ENCODE measurements at places on chromosomes 6 and 20.

GRCh38 chr6:117601811-117602150 is 530 bp downstream of the GOPC start:
- no peak for DNase-seq

GRCh38 chr6:106152952-106153351 is 66.8 kb downstream of the PRDM1 start:
- no peak for DNase-seq

GRCh38 chr6:110116258-110116657 is 63.2 kb downstream of the WASF1 start:
- no peak for DNase-seq

- no peak for DNase-seq
Observed at GRCh38 chr6:37357288-37357687, 3.5 kb downstream of the RNF8 start.

DNA sequence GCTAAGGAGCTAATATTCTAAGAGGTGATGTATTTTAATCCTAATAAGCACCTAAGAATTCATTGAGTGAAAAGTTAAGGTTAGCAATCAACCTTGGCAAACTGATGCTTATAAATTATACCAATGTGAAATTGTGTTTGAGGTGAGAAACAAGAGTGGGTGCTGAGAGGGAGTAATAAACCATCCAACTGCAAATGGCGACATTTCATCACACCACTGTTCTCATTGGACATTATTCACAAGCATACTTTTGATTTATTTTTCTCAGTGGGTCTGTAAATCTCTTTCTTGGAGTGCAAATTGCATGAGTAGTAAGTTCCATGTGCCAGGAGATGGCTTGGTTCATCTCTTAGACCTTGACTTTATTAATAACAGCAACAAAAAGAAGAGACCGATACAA is 71.5 kb downstream of the BMP6 start:
- no peak for DNase-seq

- no peak for DNase-seq
Observed at GRCh38 chr6:118606268-118606667, 45.1 kb downstream of the CEP85L start.

GRCh38 chr20:62704341-62704948 is 4.2 kb upstream of the NTSR1 start:
- no peak for DNase-seq

DNA sequence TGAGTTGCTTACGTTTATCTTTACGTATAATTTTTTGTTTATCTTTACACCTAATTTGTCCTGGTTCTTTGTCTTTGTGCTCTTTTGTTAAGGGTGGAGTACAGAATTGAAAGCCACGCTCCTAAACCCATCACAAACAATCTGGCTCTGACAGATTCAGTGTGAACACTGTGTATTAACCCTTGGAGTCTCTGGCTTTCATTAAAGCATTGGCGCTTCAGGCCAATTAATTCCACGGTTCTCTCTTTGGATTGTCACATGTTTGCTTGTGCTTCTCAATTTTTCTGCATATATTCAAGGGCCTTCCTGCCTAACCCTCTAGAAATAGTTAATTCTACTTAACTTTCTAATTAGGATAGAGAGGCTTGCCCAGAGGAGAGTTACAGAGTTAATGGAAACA is 38.6 kb downstream of the NKX2-4 start:
- DNase-seq: no peak

DNA sequence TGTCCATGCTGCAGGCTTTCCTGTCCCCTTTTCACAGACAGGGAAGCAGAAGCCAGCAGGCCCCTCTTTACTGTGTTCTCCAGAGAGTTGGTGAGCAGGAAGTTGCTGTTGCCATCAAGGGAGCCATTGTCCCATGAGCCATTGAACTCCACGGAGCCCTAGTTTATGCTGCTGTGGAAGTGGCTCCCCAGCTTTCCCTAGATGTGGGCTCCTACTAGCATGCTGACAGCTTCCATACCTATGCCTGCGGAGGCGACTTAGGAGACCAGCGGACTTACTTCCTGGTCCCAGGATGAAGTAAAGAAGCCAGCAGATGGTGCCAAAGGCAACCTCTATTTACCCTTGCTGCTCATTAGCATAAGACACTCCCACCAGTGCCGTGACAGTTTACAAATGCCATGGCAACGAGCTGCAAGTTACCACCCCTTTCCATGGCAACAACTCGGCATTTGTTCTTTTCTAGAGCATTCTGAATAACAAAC is 30.8 kb upstream of the FKBP1A start:
- no peak for DNase-seq

DNA sequence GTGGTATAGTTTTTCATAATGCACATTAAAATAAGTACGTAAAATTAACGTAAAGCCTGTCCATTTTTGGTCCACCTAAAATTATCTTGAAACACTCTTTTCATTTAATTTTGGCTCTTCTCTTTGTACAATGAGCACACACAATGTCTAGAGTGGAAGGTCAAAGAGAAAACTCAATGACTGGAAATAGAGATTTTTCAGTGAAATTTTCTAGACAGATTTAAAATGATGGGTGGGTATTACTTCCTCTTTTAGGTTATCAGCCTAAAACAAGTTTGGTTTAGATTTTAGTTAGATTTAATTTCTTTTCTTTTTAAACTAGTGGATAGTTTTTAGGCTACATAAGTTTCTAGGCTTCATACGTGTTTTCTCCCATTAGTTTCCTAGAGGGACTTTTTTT is 24.9 kb downstream of the DSE start:
- no peak for DNase-seq

DNA sequence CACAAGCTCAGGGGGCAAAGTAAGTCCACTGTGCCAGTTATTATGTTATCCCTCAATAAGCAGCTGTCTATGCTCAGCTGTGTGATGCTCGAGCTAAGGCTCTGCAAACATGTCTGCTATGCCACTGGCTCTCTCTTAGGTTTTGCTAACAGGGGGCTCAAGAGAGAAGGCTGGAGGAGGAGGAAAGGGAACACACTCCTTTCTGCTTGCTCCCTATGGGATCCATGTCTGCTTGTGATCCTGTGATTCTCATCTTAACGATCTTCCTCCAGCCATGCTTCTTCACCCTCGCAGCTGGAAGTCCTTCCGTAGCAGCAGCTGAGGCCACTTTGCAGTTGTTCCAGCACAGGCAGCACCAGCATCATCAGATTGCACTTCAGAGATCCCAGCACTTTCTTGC is 37.0 kb upstream of the IGF2R start:
- DNase-seq: no peak

GRCh38 chr6:105757512-105758200 is 328.5 kb upstream of the PRDM1 start:
- DNase-seq: no peak

DNA sequence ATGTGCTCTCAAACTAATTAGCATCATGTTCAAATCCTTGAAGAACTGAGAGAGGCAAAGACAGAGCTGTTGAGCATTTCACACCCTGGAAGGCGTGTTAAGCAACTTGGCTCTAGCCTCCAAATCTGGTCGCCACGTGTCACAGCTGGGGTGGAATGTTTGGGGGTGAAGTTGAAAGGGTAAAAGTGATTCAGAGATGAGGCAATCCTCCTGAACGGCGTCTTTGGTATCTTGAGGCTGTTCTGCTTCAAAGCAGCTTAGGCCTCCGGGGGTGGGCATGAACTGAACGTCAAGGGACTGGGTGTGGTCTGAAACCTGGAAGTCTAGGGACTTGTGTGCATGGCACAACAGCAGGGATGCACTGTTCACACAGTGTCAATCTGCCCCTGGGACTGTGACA is 62.3 kb downstream of the TRAM2 start:
- DNase-seq: no peak

GRCh38 chr20:47143657-47144056 is 212.8 kb downstream of the ZMYND8 start:
- no peak for DNase-seq

DNA sequence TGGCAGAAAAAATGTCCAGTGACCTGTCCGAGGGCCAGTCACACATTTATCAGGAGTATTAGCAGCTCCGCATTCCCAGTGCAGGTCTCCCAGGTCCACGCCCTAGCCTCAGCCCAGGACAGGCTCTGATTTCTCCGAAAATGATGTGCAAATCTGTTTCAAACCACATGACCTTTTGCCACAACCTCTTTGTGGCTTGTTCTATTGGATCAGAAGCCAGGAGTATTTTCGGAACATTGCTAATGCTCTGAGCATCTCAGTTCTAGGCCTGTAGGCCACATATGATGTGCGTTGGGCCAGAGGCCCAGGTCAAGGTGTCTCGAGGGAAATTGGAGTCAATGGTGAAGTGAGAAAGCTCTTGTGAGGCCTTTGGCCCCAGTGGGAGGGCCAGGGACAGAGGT is 40.4 kb downstream of the SNX5 start:
- DNase-seq: no peak

DNA sequence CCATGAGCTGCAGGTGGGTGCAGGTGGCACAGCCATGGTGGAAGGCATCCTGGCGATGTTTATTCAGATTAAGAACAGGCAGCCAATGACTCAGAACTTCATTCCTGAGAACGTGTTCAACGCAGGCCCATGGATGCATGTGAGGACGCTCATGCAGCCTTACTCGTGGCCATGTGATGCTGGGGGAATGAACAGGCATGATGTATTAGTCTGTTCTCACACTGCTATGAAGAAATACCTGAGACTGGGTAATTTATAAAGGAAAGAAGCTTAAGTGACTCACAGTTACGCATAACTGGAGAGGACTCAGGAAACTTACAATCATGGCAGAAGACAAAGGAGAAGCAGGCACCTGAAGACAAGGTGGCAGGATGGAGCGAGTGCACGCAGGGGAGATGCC is 146.6 kb downstream of the RNASET2 start:
- DNase-seq: no peak

GRCh38 chr6:8814440-8815000 is 379.2 kb upstream of the SLC35B3 start:
- DNase-seq: no peak

GRCh38 chr20:62227591-62227976 is 7.5 kb upstream of the HRH3 start:
- DNase-seq: no peak

GRCh38 chr6:79670789-79671188 is 39.7 kb downstream of the SH3BGRL2 start:
- no peak for DNase-seq

DNA sequence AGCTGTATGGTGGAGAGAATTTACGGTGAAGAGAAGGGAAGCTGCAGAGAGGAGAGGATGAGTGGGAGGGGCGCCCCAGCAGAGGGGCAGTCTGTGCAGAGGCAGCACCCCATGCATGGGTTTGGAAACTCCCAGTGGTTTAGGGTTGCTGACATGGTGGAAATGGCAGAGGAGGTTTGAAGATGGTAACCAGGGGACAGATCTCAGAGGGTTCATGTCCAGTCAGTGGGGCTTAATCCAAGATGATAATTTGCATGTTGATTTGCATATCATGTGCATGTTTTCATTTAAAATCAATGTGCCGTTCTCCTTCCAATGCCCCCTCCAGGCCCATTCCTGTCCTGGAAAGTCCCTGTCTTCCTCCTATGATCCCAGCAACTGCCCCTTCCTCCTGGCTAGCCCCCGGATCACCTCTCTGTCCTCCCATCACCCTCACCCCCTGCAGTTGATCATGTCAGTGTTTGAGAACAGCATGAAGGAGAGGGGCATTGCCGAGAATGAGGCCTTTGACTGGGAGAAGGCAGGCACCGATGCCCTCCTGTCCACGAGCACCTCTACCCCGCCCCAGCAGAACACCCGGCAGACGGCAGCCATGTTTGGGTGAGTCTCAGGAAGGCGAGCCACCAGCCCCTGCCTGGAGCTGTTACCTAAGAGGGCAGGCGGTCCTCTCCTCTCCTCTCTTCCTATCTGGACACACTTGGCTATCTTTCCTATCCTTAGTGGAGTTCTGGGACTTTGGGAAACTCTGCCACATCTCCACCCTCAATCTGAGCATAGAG is 14.3 kb downstream of the TTBK1 start:
- DNase-seq: no peak

GRCh38 chr6:84346372-84346771 is 118.9 kb upstream of the CEP162 start:
- DNase-seq: no peak

GRCh38 chr20:7291946-7292345 is 524.5 kb downstream of the BMP2 start:
- DNase-seq: no peak

GRCh38 chr20:10074513-10074912 is 39.7 kb downstream of the ANKEF1 start:
- no peak for DNase-seq

DNA sequence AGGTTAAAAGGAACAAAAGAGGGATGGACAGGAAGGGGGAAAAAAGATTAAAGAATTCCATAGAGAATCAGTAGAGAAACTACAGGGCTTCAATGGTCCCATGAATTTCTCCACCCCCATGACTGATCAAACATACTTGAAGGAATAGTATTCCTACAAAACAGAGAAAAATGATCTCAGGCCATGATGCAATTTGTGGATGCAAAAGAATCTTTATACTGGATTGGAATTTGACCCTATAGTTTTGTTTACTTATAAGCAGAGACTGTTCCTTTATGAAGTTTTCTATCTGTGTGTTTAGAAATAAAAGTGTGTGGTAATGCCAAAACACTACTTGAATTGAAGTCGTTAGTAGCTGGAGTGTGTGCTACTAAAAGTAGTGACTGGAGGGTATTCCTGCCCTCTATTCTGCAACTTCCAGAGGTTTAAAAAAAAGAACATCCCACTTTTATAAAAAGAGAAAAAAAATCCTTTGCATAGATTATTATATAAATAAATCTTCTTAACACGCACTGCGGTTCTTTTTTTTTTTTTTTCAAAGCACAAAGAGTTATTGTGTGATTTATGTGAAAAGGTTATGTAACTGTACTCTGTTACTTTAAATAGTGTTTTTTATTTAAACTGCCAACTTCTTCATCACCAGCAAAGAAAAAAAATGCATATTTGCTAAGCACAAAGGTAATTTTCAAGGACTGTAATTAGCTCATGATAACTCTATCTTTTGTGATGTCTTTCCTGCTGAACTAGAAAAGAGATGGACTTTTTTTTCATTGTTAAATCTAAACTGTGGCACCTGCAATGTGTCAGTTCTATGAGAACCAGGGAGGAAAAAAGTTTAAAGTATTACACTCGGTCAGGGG is 214.5 kb upstream of the CITED2 start:
- DNase-seq: no peak

GRCh38 chr6:146423452-146423851 is 120.2 kb upstream of the RAB32 start:
- no peak for DNase-seq

DNA sequence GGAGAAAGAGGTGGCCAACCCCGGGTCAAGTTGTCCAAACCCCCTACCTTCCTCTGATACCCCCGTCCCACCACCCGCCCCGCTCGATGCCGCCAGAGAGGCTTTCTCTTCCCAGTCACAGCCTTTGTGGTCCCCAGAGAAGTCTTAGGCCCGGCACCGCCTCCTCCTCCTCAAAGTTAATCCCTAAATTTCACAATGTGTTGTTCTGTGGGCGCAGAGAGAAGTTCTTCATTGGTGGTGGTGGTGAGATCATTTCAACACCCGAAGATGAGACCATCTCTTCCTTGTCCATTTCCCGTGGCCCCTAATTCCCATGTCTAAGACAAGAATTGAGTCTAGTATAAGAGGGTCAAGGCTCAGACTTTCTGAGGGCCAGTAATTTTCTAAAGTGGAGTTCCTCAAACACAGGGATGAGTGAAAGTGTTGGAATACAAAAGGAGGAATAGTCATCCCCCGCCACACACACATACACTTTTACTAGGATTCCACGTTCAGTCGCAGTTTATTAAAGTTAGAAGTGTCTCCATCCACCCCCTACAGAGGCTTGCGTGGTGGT is 10.4 kb downstream of the TRIM31 start:
- DNase-seq: no peak

- DNase-seq: no peak
Observed at GRCh38 chr6:16999491-17000436, 102.1 kb upstream of the STMND1 start.

Data from stimulated activated CD4-positive, alpha-beta T cell treated with anti-CD3 and anti-CD28 coated beads, Interleukin-12 subunit alpha, Interleukin-12 subunit beta, amount 100 ng/mL, for 4 hours (primary cell).